GM12864 (cell line): ENCODE measurements at places on chromosomes 1 and 21.

GRCh38 chr1:225435487-225435886 is 7.6 kb upstream of the LBR start:
- DNase-seq: no peak

GRCh38 chr1:18707696-18708257 is 77.1 kb downstream of the PAX7 start:
- no peak for DNase-seq

DNA sequence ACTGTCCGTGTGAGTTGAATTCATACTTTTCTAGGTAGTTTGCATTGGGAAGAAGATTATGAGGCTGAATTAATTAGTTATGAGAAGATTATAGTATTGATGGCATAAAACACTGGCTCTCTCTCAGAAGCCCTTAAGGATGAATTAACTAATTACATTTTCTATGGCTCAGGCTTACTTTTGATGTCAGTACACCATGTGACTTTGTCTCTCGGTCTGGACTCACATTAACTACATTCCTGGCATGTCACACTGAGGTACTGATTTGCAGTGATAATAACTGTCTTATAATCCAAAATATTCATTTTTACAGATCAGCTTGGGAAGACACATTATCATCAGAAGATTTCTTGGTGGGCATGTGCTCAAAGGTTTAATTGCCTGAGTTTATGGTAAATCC is 362.2 kb downstream of the ZP4 start:
- no peak for DNase-seq

DNA sequence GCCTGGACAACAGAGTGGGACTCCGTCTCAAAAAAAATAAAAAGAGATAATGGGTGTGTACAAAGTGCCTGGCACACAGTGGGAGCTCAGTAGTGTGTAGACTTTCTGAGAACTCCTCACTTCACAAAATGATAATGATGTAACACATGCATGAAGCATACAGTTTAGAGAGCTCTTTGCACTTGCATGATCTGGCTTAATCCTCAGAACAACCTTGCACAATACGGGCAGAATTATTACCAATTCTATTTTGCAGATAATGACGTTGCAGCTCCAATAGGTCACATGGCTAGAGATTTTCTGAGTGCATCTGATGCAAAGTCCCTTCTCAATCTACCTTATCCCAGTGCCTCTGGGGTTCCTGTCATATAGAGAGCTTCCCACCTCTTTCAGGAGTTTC is 71.4 kb downstream of the CD247 start:
- DNase-seq: no peak

DNA sequence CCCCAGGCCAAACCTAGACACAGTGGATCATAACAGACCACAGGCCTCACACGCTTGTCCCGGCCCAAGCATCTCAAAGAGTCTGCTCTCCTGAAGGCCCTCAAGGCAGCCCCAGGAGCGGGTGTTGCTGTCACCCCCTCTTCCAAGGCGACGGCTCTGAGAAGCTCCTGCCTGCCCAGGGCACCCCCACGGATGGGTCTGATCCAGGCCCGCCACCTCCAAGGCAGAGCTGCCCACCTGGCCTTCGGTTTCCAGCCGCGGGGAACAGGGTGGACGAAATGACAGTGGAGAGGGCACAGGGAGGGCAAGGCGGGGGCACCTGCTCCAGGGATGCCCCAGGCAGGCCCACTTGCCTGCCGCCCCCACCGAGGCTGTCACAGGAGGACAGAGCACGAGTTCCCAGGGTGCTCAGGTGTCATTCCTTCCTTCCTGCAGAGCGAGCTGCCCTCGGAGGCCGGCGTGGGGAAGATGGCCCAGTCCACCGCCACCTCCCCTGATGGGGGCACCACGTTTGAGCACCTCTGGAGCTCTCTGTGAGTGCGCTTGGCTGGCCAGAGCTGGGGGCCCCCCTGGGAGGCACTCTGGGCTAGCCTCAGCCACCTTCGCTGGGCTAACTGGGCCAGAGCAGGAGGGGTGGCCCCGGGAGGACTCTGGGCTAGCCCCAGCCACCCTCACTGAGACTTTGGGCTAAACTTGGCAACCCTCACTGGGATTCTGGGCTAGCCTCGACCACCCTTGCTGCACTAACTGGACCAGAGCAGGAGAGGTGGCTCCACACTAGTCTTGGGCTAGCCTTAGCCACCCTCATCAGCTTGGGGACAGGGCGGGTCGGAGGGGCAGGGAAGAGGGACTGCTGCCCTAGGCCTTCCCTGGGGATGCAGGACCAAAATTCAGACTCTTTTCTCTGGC is 29.8 kb downstream of the TP73 start:
- no peak for DNase-seq

DNA sequence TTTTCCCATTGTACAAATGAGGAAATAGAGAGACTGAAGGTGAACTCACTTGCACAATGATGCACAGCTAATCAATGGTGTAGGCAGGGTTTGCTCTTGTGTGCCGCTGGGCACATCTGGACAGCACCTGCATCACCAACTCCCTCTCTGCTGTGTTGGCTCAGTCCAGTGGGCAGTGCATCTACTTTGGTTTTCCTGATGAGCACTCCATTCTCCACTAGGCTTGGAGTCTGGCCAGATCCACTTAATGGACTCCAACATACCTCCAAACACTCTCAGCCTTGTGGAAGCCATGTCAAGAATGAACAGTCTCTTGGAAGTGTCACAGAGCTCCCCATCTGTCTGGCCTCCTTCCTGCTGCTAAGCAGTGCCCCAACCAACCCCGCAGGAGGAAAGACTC is 152.2 kb downstream of the HIVEP3 start:
- DNase-seq: no peak

DNA sequence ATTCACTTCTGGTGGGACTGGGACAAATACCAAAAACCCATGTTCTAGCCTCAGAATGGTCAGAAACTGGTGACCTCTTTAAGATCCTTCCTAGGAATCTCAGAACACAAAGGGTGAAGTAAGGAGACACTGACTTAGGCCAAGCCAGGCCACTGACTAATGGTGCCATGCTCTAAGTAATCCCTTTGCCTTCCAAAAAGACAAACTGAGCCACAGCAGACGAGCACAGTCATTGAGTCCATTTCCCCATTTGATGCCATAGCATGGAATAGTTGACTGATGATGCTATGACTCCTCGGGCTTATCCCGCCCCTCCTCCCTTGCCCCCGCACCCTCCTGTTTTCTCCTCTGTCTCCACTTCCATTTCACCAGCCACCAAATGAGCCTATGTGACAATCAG is 145.8 kb upstream of the ZNF648 start:
- DNase-seq: no peak

GRCh38 chr1:19066248-19066873 is 109.9 kb upstream of the IFFO2 start:
- DNase-seq: no peak

- no peak for DNase-seq
Measured at GRCh38 chr1:62637392-62638105, 40.2 kb downstream of the ANGPTL3 start.

DNA sequence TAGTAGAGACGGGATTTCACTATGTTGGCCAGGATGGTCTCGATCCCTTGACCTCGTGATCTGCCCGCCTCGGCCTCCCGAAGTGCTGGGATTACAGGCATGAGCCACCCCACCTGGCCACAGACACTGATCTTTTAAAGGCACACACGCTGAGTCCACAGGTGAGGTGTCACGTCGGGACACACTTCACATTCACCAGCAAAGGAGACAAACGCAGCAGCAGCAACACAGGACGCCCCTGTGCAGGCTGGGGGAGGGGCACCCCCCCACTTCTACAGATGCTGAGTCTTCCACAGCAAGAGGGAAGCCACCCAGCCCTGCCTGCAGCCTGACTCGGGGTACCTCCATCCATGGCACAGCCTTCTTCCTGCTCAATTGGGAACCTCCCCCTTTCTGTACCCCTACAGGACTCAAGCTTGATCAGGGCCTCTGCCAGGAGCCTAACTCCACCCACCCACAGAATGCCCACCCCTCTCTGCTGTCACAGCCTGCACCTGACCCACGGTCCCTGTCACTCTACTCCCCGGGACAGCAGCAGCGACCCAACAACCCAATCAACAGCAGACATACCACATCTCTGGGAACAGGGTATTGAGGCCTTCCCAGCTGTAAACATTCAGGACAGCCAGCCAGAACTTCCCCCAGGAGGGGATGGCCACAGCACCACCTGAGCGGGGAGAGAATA is 9.5 kb downstream of the LSS start:
- no peak for DNase-seq
